Ascending aorta (tissue), 2 donors: ENCODE measurements at places on chromosomes 11 and 22.

- DNase-seq = no peak
These were observed 184.3 kb downstream of the C11orf87 start for GRCh38 chr11:109606256-109606655.

DNA sequence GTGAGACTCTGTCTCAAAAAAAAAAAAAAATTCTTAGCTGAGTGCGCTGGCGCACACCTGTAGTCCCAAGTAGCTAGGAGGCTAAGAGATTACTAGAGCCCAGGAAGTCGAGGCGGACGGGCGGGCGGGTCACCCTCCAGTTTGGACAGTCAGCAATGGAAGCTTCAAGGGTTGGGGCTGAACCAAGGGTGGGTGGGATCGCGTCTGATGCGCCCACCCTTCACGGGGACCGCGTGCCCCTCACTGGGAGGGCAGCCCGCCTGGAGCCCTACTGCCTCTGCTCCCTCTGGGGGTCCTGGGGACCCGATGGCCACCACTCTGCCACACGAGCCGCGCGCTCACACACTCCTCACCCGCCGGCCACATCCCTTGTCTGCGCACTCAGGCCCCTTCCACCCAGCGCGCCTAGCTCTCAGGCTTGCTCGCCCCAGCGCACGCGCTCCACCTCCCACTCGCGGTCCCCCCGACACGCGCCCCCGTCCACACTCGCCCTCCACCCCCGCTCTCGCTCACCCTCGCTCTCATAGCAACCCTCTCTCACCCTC lies 494 bp downstream of the CHID1 start:
- no peak for DNase-seq

GRCh38 chr22:30445438-30446145 lies 20.0 kb downstream of the MTFP1 start:
- DNase-seq = no peak

GRCh38 chr11:128518493-128519207 lies 68.7 kb downstream of the ETS1 start:
- DNase-seq = no peak

GRCh38 chr11:68077617-68078582 lies 39.1 kb downstream of the TCIRG1 start:
- no peak for DNase-seq

DNA sequence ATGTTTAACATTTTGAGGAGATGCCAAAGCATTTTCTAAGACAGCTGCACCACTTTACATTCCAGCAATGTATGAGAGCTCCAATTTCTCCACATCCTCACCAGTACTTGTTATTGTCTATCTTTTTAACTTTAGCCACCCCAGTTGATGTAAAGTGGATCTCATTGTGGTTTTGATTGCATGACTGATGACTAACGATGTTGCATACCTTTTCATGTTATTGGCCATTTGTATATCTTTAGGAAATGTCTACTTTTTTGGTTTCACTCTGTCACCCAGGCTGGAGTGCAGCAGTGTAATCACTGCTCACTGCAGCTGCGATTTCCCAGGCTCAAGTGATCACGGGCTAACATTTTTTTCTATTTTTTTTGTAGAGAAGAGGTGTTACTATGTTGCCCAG lies 8.9 kb downstream of the TTC28 start:
- no peak for DNase-seq

DNA sequence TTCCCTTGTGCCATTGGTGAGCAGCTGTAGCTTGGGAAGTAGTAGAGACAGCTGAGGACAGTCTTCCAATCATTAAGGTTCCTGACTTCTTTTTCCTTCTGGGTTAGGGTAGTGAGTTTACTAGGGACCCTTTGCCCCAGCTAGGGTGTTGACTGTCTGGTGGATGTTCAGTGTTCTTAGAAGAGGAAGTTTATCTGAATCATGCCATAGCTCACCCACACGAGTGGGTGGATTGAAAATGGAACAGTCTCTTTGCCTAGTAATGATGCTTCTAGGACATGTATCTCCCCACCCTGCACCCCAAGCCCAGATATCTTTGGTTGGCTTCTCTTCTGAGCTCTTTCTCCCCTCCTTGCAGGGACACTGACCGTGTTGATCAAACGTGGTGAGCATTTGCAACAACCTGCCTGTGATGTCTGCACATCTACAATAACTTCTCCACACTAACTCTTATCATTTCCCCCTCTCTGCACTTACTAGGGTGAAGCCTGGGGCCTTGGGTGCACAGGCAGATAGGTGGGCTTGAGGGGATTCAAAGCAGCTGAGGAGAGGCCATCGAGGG lies 57.1 kb upstream of the HORMAD2 start:
- DNase-seq = no peak
